ENCODE measurements at places on chromosomes 2 and 18.

DNA sequence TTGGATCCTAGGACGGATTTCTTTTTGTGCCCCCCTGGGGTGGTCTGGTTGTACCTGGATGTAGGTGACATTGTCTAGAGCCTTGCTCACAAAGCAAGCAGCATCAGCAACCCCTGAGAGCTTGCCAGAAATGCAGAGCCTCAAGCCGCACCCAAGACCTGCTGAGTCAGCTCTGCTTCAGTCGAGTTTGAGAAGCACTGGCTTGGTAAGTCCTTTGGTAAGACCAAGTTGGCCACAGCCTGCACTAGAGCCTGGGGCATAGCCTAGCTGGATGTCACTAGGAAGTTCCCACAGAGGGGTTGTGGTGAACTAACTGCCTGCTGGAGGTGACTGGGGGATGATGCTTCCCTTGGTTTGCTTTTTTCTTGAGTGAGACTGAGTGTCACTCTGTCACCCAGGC is 6.2 kb downstream of the ABCG5 start:
- no peak for DNase-seq

DNA sequence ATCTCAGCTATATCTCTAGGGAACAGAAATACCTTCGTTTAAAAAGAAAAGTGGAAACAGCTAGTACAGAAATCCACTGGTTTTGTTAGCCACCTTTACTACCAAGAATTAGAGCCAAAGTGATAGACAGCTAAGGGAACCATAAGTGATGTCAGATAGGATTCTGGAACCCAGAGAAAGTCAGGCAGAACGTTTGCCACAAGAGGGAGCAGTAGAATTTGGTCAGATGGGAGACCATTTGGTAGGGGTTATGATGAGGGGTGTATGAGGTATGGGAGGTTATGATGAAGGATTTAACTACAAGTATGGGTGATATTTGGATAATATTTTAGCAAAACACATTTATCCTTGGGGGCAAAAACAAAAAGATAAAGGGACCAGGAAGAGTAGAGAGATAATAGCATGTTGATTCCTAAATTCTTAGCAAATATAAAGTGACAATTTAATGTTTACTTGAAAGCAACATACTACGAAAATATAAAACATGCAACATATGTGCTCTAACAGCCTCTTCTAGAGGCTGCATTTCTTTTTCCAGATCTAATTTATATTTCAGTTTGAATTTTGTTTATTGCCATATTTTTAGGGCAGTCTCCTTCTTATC is 3.3 kb downstream of the SLC8A1 start:
- peak; percentile 74 for DNase-seq

DNA sequence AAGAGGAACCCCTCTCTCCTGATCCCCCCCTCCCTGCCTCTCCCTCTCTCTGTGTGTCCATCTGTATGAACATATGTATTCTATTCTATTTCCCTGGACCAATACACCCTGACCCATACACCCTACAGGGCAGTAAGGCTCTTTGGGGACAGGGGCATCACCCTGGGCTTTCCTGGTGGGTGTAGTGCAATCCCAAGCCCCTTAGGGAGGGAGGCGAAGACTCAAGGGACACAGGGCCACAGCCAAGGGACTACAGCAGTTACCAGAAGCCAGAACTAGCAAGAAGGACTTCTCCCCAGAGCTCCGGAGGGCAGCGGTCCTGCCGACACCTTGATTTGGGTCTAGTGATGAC is 214.2 kb upstream of the RAB6C start:
- no peak for DNase-seq

DNA sequence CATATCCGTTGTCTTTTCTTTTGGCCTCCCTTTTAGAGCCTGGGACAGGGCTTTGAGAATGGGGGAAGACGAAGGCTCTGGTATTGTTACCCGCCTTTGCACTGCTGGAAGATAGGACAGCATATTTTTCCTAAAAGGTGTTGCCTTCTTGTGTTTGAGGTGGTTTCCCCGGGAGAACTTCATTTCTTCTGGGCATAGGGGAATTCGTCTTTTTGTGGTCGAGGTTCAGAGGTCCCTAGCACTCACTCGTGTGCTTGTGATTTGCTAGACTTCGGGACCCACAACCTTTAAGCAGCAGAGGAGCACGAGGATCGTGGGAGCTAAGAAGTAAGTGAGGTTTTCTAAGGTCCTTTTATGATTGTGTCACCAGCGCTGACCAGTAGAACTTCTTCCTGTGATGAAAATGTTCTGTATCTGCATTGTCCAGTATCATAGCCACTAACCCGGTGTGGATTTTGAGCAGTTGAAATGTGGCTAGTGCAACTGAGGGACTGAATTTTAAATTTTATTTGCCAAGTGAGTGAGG is 611 bp downstream of the ZNF512 start:
- no peak for DNase-seq

DNA sequence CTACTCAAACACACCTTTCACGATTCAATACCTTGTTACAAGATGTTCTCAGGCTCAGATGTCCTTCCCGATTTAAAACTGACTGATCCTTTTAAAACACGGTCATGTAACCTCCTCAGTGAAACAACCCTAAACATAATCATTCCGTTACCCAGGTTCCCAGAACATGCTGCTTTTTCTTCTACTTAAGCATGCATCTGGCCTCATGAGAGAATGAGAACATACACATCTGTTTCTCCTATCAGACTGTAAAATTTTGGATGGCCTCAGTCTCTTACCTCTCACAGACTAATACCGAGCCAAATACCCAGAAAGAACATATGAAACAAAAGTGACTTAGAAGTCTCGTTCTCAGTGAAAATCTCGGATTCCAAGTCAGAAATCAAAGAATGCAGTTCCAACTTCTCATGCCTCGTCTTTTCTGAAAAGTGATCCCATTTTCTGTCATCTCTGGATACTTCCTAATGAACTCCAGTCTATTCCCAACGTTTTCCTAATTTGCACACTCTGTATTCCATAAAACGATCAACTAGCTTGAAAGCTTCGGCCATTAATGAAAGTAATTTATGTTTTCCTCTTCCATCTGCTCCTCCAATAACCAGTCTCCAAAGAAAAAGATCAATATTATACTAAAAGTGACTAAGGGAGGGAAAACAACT is 919 bp downstream of the SF3B1 start:
- DNase-seq = no peak

DNA sequence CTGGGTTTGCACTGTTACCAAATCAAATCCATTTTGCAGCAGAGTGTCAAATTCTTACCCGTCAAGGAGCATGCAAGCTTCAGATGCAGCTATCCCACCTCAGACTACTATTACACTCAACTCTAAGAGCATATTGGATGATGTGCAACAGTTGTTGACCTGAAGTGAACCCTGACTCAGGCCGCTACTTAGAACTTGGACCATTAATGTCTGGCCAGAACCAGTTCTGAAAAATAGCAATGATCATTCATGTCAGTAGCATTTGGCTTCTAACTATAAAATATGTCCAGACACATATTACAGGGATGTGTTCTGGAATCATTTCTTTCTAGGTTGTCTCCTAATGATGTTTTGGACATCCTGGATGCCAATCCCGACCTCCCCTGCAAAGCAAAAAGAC is 135.5 kb upstream of the PKDCC start:
- no peak for DNase-seq

- no peak for DNase-seq
Measured at GRCh38 chr2:227793148-227793712, 20.4 kb upstream of the CCL20 start.

DNA sequence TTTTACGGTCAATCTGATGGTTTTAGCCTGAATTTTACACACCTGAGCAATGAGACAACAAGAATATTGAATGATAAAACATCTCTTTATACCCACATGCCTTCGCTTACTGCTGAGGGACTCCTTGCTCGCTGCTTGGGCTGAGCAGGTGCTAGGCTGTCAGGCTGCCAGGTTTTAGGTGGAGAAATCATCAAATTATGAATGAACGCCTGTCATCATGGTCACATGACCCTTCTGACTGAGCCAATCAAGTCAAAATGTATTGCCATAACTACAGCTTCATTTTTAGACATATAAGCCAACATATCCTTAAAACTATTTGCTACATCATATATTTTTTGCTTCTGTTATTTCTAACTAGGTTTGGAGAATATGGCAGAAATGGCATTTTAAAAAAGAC is 274.0 kb downstream of the LNPK start:
- peak; percentile 3 for DNase-seq
